ENCODE measurements at places on chromosomes 12 and 14.

GRCh38 chr12:70379846-70380245 is 13.8 kb downstream of the KCNMB4 start:
- H3K4me3 ChIP-seq: no peak overlapping the region
- no peak overlapping the region for H3K27ac ChIP-seq
- H3K4me1 ChIP-seq: no peaks in the 10 kb centered on the region
- no peaks in the 10 kb centered on the region for H3K27me3 ChIP-seq
- 0 out of 2 replicates have a peak, but pooled peaks cover 3% of the 10 kb centered on the region for H3K36me3 ChIP-seq

GRCh38 chr12:131047789-131048610 is 94.3 kb downstream of the ADGRD1 start:
- no peak for DNase-seq
- H3K4me3 ChIP-seq: no peak overlapping the region
- H3K36me3 ChIP-seq: no peaks in the 10 kb centered on the region
- no peak overlapping the region for H3K27ac ChIP-seq
- no peaks in the 10 kb centered on the region for H3K27me3 ChIP-seq
- H3K4me1 ChIP-seq: no peaks in the 10 kb centered on the region

DNA sequence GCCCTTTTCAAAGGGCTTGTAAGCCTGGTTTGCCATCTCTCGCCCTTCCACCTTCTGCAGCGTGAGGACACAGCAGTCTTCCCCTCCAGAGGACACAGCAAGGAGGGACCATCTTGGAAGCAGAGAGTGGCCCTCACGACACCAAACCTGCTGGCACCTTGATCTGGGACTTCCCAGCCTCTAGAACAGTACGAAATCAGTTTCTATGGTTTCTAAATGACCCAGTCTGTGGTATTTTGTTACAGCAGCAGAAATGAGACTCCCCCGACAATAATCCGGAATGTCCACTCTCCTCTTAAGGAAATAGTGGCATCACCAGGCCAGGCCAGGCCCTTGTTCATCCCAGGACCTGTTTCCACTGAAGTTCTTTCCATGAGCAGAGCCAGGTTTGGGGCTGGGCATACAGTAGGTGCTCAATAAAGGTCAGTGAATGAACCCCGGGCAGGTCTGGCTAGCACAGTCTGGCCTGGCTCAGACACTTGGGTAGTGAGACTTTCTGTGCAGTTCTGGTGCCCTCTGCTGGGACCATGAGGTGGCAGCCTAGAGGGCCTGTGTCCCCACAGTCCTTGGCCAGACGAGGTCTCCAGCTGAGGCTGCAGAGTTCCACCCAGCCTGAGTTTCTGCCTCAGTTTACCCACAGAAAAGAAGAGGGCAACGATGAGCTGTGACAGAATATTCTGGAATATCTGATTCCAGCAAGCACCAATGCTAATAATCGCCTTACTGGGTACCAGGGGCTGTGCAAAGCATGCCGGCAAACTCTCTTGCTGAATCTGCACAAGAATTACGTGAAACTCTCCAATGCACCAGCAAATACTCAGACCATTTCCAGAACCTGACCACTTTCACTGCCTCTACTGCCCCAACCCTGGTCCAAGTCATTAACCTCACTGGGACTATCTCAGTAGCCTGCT is 14.0 kb downstream of the ABCB9 start:
- no peaks in the 10 kb centered on the region for H3K27me3 ChIP-seq
- H3K36me3 ChIP-seq: no peaks in the 10 kb centered on the region
- no peak overlapping the region for H3K4me3 ChIP-seq
- no peak for DNase-seq
- H3K27ac ChIP-seq: no peak overlapping the region
- H3K4me1 ChIP-seq: no peaks in the 10 kb centered on the region

DNA sequence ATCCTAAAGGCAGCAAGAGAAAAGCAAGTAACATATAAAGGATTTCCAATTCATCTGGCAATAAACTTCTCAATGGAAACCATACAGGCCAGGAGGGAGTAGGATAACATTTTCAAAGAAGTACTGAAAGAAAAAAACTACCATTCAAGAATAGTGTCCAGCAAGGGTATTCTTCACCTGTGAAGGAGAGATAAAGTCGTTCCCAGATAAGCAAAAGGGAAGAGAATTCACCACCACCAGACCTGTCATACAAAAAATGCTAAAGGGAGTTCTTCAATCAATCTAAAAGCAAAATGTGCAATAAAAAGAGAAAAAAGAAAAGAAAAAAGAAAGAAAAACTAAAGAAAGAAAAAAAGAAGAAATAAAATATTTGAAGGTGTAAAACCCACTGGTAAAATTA is 228.9 kb upstream of the AMIGO2 start:
- H3K36me3 ChIP-seq: no peaks in the 10 kb centered on the region
- DNase-seq: no peak
- H3K27ac ChIP-seq: no peak overlapping the region
- no peak overlapping the region for H3K4me3 ChIP-seq
- peaks cover 4% of the 10 kb centered on the region for H3K4me1 ChIP-seq

DNA sequence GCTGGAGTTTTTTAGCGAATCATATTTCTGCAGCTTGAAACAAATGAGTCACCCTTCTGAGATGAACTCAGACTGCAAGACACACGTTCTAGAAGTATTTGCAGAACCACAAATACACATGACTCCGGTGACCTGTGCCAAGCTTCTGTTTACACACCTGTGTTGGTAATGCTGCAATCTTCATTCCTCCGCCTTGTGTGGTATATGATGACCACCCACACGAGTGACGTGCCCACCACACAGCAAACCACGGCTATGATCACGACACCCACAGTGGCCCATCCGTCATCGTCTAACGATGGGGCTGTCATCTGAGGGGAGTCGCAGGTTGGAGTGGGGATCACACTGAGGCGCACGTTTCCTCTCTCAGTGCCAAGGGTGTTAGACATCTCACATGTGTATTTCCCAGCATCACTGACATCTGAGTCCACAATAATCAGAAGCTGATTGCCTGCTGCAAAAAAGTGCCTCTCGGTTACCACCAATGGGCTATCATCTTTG is 43.0 kb downstream of the LRIG3 start:
- H3K27ac ChIP-seq: no peak overlapping the region
- H3K27me3 ChIP-seq: no peaks in the 10 kb centered on the region
- H3K4me3 ChIP-seq: no peak overlapping the region
- DNase-seq: no peak
- H3K4me1 ChIP-seq: no peaks in the 10 kb centered on the region

All from H1 (cell line).